ENCODE measurements at places on chromosomes 1 and 21.

DNA sequence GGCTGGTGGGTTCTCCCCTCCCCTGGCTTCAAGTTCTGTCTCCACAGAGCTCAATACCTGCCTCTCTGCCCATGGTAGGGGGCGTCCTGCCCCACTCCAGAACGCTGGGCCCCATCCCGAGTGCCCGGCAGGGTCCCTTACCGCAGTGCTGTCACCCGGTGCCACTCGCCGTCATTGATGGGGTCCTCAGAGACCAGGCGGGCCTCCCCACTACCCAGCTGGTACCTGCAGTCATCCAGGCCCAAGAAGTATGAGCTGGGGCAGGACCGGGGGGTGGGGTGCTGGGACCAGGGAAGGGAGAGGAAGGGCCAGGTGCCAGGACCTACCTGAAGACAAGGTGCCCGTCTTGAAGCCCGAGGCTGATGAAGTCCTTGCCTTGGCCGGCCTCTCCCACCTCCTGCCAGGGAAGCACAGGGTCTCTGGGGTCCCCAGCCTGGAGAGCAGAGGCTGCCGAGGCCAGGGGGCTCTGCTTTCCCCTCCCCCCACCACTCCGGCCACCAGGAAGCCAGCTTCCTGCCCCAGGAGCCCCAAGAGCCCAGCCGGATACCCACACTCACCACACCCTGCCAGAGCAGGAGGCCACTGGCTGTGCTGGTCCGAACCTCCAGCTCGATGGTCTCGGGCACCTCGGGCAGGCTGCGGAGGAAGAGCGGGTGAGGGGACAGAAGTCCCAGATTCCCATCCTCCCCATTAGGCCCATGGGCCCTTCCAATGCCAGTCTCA is 12.1 kb downstream of the LDLRAD2 start:
- DNase-seq = no peak

DNA sequence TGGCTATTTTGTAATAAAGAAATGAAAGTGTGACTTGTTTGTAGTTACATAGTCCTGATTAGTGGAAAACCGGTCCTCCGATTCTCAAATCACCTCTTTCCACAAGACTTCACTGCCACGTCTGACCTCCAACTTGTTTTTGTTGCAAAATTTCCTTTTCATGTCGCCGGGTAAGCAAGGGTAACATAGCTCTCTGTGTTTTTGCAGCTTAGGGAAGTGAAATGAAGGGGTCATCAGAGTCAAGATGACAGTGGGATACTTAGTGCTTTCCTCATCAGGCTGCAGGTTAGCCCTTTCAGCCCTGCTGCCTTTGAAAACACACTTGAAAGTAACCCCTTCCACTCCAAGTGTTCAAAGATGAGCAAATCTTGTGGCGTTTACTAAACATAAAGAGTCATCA is 217.9 kb downstream of the USP25 start:
- no peak for DNase-seq

- DNase-seq = no peak
These were observed 103.6 kb upstream of the IVNS1ABP start for GRCh38 chr1:185420588-185421081.

- no peak for DNase-seq
These were observed 51.2 kb downstream of the CCDC185 start for GRCh38 chr1:223444411-223444810.

DNA sequence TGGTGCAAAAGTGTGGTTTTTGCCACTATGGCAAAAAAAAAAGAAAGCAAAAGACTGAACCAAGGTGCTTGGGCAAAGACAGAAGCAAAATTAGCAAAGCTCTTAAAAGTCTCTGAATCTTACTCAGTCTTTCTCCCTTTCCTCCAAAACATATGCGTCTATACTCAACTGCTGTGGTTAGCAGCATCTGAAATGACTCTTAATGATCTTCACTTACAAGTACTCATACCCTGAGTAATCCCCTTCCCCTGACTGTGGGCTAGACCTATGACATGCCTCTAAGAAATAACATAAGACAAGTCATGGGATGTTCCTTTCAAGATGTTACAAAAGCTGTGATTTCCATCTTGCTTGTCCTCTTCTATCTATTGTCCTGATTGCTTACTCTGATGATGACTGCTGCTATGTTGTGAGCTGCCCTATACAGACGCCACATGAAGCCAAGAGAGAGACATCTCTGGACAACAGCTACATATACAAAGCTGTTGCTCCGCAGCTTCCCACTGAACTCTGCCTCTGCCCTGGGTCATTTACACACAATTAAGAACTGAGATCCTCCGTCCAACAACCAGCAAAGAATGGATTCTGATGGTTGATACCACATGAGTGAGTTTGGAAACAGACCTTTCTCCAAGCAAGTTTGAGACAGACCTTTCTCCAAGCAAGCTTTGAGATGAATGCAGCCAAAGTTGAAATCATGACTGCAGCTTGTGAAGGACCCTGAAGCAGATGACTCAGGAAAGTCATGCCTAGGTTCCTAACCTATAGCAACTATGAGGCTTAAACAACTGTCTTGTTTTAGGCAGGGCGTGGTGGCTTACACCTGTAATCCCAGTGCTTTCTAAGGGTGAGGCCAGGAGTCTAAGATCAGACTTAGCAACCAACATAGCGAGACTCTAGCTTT is 55.2 kb downstream of the PUM1 start:
- DNase-seq = peak; percentile 63

DNA sequence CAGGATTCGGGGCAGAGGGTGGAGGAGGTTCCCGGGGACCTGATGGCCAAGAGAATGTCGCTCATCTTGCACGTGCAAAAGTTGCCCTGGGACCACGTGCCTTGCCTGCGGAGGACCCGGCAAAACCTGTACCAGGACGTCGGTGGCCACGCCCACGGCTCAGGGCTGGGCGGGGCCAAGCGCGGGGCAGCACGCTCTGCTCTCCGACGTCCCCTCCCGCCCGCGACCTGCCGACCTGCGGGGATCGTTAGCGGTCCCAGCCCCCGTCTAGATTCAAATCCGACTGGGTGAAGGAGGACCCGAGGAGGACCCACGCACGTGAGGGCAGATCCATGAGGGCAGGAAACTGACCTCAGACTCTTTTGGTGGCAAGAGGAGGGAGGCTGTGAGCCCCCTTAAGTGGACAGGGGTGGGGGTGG is at the start of gene C1orf167:
TSS of gene C1orf167 (plus strand) at position 206 of the 419 bp plus-strand sequence. CDS start 2,208 bp downstream, outside the sequence.
- no peak for DNase-seq

Measured in fibroblast of skin of back (primary cell).